ENCODE measurements at places on chromosomes 3 and 15.

GRCh38 chr3:180492047-180492446, 109.9 kb upstream of the TTC14 start:
- DNase-seq = no peak

GRCh38 chr3:47782446-47783308, 984 bp upstream of the SMARCC1 start:
- DNase-seq = no peak

GRCh38 chr3:40299130-40299720, 10.3 kb upstream of the EIF1B start:
- DNase-seq = no peak

GRCh38 chr15:32099097-32099785, 68.9 kb downstream of the CHRNA7 start:
- DNase-seq = no peak

- DNase-seq = no peak
Observed at GRCh38 chr15:34768530-34768929, 13.7 kb upstream of the GJD2 start.

GRCh38 chr3:159148466-159148865, 346.6 kb downstream of the MFSD1 start:
- DNase-seq = no peak

- peak; percentile 18 for DNase-seq
Observed at GRCh38 chr3:13316603-13317002, 103.5 kb downstream of the NUP210 start.

- DNase-seq = no peak
Observed at GRCh38 chr3:146163584-146163983, 2.6 kb upstream of the PLOD2 start.

DNA sequence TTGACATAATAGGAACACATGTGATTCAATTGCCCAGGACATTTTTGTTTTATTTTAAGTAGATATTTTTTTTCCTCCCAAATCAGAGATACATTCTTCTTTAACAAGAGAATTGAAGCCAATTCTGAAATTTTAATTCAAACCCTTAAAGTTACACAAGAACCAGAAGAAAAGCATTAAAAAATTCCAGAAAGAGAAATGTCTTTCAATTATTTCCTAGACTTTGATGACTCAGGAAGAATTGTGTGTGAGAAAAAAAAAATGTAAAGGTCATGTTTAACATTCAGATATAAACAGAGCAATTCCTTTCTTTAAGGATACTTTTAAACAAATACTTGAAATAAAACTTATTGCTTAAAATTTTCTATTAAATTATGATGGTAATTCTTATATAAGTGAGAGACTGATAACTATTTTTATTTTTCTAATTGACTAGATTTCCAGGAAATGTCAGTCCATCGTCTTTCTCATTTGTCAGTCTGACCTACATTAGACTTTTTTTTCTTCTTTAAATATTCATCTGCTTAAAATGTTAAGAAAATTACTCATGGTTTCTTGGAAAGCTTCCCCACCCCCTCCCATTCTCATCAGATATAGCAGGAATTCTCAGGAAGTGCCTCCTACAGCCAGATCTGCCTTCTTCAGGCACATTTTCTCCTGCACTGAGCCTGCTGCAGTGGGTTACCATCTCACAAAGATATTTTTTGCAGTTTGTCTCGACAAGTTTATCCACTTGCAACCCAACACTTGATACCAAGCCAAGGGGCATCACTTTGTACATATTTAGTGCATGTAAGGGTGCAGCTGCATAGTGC, 261.8 kb upstream of the CBLB start:
- DNase-seq = peak; percentile 29

DNA sequence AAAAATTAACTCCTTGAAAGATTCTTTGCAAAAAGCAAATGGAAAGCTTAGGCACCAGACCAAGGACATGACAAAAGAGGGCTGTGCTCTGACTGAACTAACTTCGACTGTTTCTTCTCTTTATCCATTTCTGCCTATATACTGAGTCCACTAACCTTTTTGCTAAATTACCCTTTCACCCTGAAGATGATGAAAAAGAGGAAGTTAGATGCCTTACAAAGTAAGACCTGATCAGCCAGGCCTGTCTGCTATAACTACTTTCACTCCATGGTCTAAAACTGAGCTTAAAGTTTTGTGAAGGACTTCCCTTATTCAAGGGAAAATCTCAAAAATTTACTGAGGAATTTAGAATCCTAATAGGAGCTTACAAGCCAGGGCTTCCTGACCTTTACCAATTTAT, 6.2 kb upstream of the IGSF10 start:
- DNase-seq = no peak

GRCh38 chr15:43527802-43528541, 10.6 kb downstream of the MAP1A start:
- no peak for DNase-seq

- DNase-seq = no peak
Observed at GRCh38 chr15:69468241-69469121, 15.9 kb downstream of the RPLP1 start.

DNA sequence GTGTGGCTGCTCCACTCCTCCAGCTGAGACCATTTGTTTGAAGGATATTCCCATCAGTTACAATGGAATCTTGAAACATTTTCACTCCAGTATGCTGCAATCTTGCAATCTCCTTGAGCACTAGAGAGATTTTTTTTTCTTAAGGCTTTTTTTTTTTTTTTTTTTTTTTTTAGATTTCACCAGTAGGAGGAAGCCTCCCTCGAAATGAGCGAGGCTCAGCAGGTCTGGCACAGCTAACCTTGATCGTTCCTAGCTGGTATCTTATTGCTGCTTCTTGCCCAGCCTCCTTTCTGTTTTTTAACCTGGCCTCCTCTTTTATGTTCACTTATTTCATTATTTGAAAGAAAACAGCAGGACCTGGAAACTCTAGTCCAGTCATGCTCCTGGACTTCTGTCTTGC, 48.1 kb downstream of the RAP2B start:
- no peak for DNase-seq

GRCh38 chr3:139326131-139326530, 17.7 kb upstream of the MRPS22 start:
- DNase-seq = no peak

DNA sequence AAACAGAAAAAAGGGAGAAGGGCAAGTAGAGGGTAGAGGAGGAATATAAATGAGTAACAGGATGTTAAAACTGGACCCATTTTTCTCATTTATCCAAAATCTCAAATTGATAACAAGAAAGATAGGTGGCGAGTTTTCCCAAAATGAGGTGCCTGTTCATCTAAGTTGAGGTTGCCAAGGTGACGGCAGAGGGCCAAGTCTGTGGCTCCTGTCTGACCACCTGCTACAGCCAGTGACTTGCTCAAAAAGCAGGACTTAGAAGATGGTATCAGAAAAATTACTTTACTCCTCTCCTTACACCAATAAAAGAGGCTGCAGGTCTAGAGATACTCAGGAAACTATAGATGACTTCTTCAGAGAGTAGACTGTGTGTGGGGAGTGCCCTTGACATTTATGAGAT, 137.6 kb upstream of the ZNF385D start:
- DNase-seq = no peak

GRCh38 chr3:126304291-126304690, 52.9 kb downstream of the KLF15 start:
- DNase-seq = no peak

DNA sequence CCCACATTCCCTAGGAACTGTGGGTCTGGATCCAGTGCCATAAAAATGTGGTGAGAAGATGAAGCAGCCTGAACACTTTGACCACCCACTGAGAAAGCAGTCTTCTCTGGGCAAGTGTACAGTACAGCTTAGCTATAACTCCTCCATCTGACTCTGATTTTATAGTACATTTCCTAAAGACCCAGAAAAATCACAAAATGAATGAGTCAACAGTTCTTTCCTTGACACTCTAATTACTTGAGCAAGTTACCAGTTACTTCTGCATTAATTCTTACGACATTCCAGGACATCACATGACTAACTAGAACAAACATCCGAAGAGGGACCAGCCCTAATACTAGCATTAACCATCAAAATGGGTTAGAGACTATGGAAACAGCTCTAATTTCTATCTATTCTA, 148.1 kb upstream of the PEX5L start:
- DNase-seq = no peak

DNA sequence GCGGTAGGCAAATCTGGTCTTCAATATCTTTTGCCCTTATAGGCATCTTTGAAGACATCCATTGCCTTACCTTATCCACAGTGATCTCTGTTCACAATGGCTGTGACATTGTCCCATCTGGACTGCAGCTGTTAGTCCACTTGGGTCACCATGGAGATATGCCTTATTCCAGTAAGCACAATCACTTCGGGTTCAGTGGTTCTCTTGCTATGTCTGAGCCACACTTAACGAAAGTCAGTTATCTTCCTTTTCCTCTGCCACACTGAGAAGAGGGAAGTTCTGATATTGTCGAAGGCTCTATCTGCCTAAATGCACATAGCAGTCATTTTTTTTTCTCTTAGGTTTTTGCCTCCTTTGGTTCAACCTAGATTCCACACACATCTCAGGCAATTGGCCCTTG, 119.0 kb upstream of the SATB1 start:
- DNase-seq = no peak

DNA sequence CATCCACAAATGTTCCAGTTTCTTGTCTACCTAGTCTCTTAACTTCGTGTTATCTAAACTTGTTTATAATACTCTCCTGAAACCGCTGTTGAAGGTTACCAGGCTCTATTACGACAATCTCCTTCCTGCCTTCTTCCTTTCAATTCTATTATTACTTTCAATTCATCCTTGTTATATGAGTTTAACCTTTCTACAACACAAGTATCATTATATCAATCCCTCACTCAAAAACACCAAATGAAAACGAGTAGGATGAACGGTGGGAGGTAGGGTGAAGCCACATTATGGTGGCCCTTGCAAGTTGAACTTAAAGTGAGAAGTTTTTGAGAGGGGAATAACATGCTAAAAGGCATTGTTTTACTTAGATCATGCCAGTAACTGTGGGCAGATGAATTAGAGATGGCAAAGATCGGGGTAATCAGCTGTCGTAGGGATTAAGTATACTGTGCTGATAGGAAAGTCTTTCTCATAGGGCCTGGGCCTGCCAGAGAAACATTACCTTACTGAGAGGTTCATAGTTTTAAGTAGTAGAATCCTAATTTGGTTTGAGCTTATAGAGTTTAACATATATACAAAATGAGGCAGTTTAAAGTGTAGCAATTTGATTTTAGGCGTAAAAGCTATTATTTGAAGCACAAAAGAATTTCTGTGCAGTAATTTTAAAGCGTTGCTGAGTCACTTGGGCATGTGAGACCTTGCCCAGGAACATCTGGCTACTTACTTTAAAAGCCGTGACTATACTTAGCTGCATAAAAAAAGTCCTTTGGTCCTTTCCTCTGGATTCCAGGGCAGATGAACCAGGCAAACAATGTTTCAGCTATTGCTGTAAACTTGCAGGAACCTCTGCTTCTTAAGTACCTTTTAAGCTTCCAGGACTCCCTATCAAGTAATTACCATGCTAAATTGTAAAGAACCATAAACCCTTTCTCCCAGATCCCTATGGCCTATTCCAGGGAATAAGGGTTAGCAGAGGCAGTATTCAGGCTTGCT, 3.3 kb upstream of the CEP97 start:
- no peak for DNase-seq

DNA sequence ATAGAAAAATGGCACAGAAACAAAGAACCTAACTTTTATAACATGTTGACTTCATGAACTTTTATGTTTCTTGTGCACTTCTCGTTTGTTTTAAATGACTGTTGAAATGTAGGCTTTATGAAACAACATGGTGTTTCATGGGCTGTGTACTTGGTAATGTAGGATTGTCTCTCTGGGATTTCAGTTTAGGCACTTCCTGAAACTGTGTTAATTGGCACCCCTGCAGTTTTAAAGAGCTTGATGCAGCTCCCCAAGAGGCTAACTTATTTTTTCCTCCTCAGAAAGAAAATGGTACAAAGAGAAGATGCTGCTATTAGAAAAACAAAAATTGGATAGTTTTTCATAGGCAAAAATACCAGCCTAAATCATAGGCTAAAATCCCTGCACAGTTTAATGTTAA, 239.2 kb downstream of the GRM7 start:
- no peak for DNase-seq

DNA sequence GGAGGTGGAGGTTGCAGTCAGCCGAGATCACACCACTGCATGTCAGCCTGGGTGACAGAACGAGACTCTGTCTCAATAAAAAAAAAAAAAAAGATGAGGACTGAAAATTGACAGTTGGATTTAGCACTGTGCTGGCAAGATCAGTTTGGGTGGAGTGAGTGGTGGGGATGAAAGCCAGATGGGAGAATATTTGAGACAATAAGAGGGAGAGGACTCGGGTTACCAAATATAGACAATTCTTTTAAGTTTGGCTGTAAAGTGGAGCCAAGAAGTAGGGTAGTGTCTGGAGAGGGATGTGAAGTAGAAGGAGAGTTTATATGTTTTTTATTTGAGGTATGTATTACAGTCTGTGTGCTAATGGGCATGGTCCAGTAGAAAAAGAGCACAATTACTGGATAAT, 20.4 kb downstream of the TMOD3 start:
- DNase-seq = no peak

DNA sequence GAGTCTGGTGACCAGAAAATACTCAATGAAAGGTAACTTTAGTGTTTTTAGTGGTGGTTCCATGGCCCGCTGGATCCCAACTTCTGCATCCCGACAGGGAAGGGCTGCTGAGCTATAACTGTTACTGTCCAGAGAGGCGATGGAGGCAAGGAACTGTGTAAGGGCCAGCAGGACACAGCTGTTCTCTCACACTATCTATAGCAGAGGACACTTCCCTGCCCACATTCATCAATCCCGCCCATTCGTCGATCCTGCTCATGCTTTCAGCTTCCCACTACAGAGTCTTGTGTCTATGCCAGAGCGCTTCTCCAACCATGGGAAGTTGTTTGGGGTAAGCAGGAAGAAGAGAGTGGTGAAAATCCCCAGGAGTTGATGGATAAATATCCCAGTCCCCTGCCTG, 8.4 kb downstream of the COLQ start:
- no peak for DNase-seq

DNA sequence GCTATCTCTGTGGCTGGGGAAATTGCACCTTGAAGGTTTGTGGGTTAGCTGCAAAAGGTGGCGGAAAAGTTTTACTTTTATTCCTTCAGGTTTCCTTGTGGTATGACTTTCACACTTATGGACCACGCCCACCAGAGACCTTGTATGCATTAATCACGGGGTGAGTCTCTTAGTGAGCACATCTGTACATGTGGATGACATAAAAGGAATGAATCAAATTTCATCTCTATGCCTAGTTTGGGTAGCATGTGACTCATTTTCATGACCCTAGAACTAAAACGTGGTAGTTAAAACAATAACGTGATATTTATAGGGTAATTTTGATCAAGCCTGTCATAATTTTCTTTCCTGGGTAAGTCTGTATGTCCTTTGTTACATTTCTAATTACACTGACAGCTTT, 141.7 kb downstream of the PDCD6IP start:
- DNase-seq = no peak

- DNase-seq = no peak
Observed at GRCh38 chr3:49341996-49342395, 2.1 kb upstream of the USP4 start.

DNA sequence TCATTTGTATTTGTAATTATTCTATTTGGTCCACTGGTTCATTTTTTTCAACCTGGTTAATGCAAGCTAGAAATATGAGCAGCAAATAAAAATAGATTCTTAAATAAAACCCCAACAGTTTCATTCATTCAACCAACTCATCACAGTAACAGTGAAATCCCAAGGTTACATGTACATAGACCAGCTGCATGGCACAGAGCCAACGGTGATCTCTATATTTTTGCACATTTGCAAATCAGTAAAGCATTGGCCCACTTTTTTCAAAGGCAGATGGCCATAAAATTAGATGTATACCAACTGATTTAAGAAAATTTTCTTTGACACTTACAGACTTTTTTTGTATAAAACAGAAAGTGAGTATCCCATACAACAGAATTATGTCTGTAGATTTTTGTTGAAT, 49.3 kb downstream of the STRIT1 start:
- no peak for DNase-seq
